ENCODE measurements at places on chromosomes 3 and 15.

GRCh38 chr3:155110996-155111901 lies 31.1 kb downstream of the MME start:
- no peak for DNase-seq

- no peak for DNase-seq
These were observed 148.1 kb downstream of the WDR72 start for GRCh38 chr15:53611145-53611920.

GRCh38 chr15:32781781-32782180 lies 64.0 kb downstream of the GREM1 start:
- DNase-seq: no peak

GRCh38 chr15:79093352-79093935 lies 2.9 kb upstream of the RASGRF1 start:
- DNase-seq: no peak

- DNase-seq: peak; percentile 28
These were observed 4.6 kb upstream of the UQCRC1 start for GRCh38 chr3:48614044-48614443.

DNA sequence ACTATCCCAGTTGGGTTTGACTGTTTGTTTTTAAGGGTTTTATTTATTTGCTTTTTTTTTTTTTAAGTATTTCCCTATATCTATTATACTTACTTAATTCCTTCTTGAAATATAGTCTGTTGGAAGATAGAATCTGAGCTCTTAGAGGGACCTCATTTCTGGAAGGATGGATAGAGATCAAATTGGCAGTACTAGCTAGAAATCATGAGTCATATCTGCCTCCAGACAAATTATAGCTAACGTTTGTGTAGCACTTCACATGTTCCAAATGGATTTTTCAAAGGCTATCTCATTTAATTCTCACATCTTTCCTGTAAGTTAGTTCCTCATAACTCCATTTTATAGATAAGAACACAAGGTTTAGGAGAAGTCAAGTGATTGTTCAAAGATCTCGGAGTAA lies 384.7 kb downstream of the ZIC1 start:
- DNase-seq: no peak

DNA sequence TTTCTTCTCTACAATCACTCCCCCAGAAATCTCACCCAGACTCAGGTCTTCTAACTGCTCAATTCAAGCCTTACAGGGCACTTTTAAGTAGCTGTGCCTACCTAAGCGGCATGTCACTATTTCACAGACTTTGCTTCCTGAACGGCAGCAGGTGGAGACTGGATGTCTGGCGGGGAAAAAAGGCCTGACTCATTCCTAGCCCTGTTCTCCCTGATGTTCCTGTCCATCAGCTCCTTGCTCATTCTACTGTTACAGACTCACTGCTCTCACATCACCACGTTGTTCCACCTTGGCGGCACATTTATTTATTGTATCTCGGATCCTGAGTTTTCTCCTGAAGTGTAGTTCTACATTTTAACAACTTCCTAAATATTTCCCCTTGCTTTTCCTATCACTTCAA lies 52.6 kb upstream of the ATP11B start:
- DNase-seq: no peak

- DNase-seq: no peak
These were observed 98.6 kb downstream of the TCF12 start for GRCh38 chr15:57017024-57017423.

DNA sequence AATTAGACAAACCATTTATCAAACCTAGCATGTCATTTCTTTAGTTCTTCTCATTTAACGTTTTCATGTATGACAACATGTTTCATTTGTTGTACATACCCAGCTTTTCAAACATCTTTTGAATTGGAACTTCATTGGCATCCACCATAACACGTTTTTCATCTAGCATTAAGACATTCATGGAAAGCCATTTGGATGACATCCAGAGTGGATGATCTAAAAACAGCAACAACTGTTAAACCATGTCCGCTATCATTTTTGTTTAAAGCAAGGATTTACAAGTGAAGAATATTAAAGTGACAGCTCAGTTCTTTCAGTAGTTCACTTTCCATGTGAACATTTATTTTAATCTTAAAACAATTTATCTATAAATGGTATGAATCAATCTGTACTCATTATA lies 14.5 kb downstream of the GATM start:
- DNase-seq: no peak

GRCh38 chr3:64924961-64925360 lies 237.2 kb upstream of the ADAMTS9 start:
- no peak for DNase-seq

DNA sequence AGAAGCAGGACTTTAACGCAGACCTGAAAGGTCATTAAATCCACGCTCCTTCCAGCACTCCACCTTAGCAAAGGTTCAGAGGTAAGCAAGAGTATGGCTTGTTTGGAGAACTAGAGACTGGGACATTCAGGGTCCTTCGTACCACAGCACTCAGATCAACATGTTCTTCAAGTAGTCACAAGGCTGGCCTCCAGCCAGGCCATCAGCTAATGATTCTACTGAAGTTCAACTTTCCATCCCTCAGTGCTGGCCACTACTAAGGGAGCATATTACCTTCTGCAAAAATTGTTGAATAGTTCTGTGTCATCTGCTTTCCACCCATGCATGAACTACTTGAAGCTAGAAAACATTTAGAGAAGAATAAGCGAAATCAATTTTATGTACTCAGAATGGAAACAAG lies 17.6 kb downstream of the CD200R1L start:
- no peak for DNase-seq

DNA sequence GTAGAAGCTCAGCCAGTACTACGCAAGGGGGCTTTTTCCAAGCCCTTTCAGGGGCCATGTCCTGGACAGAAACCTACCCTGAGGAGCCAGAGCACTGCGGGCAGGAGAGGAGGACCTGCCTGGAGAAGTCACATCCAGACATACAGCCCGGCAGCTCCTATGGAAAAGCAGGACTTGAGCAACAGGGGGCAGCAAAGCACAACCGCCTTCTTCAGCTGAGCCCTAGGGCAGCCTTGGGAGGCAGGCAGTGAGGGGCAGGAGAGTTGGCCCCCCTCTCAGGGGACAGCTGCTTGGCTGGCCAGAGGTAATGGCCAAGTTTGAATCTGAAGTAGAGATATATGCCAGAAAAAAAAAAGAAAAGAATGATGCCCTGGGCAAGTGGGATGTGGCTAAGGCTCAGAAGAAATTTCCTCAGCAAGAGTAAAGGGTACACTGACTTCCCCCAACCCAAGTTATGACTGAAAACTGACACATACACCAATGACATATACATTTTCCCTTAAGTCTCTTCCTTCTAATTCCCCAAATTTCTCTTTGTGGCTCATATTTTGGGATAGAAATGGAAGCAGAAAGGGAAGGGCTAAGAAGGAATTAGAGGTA lies 56.9 kb downstream of the CYP19A1 start:
- peak; percentile 10 for DNase-seq

- no peak for DNase-seq
These were observed 64.6 kb upstream of the SLC6A6 start for GRCh38 chr3:14337828-14338227.

- no peak for DNase-seq
These were observed 113.8 kb downstream of the ADCY5 start for GRCh38 chr3:123335007-123335670.

DNA sequence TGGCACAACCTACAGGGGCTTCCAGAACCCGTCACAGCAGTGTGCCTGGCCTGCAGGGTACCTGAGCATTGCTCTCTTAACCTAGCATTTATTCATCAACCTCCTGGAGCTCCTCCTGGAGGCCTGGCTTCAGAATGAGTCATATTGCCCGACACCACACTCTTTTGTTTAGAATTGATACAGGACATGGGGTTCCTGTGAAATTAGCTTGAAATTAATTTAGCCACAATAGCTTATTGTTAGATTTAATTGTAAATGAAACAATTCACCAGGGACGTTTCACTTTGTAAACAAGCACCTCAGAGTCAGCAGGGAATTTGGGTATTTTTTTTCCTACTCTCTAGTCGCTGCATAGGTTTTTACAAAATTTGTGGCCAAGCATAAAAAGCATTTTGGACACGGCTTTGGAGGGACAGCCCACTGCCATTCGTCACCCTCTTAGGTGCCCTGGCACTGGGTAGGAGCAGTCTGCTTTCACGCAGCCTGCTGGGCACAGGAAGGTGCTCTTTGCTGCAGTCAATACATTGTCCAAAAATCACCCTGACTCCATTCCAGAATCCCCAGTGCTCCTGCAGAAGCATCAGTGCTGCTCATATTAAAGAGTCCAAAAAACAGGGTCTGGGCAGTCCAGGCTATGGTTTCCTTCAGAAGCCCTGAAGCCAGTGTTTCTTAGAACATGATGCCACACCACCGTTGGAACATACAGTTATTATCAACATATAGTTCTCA lies 60.8 kb upstream of the MEF2A start:
- peak; percentile 44 for DNase-seq

DNA sequence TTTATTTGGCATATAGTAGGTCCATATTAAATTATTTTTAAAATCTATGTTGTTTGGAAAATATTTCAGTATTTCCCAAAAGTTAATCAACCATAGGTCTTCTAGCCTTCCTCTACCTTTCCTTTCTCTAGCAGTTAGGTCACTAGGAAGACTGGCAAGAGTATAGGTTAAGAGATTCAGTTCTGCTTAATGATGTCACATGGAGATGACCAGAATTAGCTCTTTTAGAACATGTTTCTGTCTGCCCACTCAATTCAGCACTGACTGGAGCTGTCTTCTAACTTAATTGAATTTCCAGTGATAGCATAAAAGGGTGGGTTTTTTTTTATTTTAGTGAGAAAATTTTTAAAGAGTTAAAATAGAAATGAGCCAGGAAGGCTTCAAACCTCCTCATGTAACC lies 23.8 kb upstream of the ZBED2 start:
- no peak for DNase-seq

- DNase-seq: no peak
These were observed 617.1 kb downstream of the NR2F2 start for GRCh38 chr15:96947296-96948229.

GRCh38 chr3:149634072-149634471 lies 23.8 kb downstream of the WWTR1 start:
- DNase-seq: no peak

DNA sequence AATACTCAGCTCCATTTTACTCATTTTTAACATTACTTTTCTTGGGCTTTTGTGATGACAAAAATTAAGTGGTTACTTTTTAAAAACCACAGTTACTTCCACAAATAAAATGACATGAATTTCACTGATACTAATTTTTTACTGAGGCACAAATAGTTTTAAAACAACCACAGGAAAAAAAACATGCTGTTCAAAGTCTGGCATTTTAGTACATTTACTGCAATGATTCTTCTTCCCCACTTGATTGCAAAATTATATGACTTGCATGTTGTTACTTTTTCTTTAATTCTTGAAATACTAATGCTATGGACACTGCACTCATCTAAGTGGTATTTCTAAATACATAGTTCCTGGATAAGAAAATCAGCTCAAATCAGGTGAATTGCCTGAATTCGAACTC lies 24.8 kb upstream of the SLMAP start:
- DNase-seq: no peak

DNA sequence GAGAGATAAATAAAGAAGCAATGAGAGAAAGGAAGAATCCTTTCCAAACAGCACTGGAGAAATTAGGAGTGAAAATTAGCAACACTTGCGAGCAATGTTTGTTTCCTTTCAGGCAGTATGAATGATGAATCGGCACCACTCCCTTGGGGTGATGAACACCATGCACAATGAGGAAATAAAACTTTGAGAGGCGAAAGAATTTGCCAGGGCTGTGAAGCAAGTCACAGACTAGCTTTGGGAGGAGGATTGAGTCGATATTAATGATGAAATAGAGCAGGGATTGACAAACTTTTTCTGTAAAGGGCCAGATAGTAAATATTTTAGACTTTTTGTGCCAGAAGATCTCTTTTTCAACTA lies 237.7 kb downstream of the AGBL1 start:
- DNase-seq: no peak

GRCh38 chr3:13158408-13158807 lies 85.2 kb upstream of the IQSEC1 start:
- DNase-seq: no peak

DNA sequence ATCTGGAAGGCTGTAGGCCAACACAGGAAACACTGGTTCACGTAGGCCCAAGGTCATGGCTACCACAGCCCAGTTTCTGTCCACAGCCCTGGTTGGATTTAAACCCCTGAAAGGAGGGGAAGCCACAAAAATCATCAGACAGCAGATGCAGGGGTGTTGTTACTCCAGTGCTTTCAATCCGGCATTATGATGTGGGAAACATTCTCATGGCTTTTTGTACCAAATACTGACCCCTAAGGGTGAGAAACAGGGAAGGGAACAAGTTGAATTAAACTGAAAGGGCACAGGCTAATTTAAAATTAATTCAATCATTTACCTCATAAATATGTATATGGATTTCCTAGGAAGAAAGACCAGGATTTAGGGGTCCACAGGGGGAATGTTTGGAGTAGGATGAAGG lies 375.6 kb downstream of the CTNNB1 start:
- no peak for DNase-seq

- no peak for DNase-seq
These were observed 1.7 kb downstream of the CCDC9B start for GRCh38 chr15:40338921-40339620.

- no peak for DNase-seq
These were observed 627 bp upstream of the PLS1 start for GRCh38 chr3:142595581-142595950.

- no peak for DNase-seq
These were observed 2.0 kb upstream of the NFKBIZ start for GRCh38 chr3:101847328-101847727.

DNA sequence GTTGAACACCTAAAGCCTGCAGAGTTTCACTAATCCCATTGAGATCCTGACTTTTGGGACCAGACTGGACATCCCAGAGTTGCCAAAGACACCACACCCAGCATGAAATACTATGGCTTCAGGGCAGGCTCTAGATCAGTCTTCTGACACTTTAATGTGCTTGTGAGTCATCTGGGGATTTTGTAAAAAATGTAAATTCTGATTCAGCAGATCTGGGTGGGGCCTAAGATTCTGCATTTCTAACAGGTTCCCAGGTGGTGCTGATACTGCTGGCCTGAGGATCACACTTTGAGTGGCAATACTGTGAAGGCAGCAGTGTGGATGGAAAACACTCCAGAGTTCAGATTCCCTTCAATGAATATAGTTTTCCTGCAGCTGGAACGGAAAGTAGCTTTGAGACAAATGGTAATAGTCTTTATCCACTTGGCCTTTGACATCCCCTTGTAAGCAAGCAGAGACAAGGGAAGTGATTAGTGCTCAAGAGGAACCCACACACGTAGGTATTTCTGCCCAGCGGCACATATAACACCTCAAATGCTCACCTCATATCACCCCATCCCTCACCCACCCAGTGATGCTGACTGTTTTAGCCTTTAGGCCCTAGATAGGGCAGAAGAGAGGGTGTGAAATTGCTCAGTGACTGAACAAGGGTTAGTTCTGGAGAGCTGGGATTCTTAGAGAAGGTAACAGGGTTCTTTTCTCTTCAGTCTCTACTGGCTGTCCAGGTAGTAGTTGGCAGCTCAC lies 51.5 kb upstream of the GSK3B start:
- DNase-seq: no peak

DNA sequence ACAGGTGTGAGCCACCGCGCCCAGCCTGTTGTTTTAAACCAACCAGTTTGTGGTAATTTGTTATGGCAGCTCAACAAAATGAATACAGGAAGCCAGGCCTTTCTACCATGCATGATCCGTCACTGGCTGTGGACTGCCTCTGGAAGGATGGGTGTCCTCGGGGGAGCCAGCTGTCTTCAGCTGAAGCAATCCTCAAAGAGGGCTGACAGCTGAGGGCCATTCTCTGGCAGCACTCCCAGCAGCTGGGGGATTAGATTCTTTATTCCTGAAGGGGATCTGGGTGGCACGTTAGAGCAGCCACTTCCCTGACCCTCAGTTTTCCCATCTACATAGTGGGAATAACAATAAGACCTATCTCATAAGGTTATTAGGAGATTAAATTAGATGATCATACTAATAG lies 24.4 kb downstream of the POLR2M start:
- no peak for DNase-seq
